ENCODE measurements at places on chromosomes 16 and 17. TPM values are rescaled to one million over a fixed set of nuclear protein-coding genes. Genes with fewer than 3 reads are reported as not detected.

Gene C1QBP
- total RNA-seq = 78.9 TPM

- H3K4me3 ChIP-seq = no peak overlapping the region
- H3K27me3 ChIP-seq = no peaks in the 10 kb centered on the region
- no peak for DNase-seq
- H3K27ac ChIP-seq = no peak overlapping the region
- no peaks in the 10 kb centered on the region for H3K4me1 ChIP-seq
Observed at GRCh38 chr16:74034862-74035261, 261.8 kb upstream of the PSMD7 start.

Gene GPR142
- total RNA-seq = not detected

GRCh38 chr16:64440421-64440831, 681.4 kb downstream of the CDH11 start:
- H3K4me1 ChIP-seq = no peaks in the 10 kb centered on the region
- H3K27ac ChIP-seq = no peak overlapping the region
- H3K4me3 ChIP-seq = no peak overlapping the region
- H3K36me3 ChIP-seq = no peaks in the 10 kb centered on the region
- no peaks in the 10 kb centered on the region for H3K27me3 ChIP-seq

Gene SMIM36
- total RNA-seq = not detected

Gene MNT
- 45.0 TPM for total RNA-seq

GRCh38 chr16:16934660-16935059, 536.1 kb downstream of the XYLT1 start:
- no peaks in the 10 kb centered on the region for H3K4me1 ChIP-seq
- no peaks in the 10 kb centered on the region for H3K27me3 ChIP-seq
- no peak for DNase-seq
- H3K4me3 ChIP-seq = no peak overlapping the region
- no peaks in the 10 kb centered on the region for H3K36me3 ChIP-seq
- H3K27ac ChIP-seq = no peak overlapping the region

Gene SLC6A2
- not detected for total RNA-seq

Gene IL21R
- total RNA-seq = 28.3 TPM

DNA sequence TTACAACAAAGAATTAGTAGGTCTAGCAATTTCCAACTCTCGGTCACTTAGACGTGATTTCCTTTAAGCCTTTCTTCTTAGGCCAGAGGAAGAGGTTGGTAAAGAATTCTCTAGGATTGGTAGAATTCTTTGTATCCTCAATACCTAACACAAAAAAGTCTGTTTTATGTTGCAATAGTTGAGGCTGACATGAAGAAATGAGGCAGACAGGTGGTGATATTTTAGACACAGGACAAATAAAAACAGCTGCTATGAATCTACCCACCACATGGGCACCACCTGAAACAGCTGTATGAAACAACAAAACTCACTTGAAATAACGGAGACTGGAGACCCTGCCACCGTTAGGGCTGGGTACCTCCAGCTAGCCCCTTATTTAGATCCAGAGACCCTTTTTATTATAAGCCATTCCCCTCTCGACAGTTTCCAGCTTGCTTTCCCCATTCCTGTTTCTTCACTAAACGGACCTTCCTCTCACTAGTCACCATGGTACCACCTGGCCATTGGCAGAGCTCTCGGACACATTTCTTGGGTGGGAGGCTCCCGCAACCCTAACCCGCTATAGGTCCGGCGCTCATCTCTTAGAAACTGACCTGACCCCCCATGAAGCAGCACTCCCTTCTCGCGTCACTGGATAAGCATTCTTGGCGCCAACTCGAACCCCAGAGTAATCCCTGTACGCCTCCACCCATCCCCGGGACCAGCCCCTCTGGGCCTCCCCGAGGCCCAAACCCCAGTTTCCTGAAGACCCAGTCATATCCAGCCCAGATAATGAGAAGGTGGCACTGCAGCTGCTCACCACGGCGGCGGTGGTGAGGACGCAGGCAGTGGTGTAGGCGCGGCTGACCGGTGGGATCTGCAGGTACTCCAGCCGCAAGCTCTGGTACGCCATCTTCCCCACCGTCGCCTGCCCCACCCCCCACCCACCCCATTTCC, at the start of gene DERL2:
Gene DERL2, minus strand, starts transcription at position 909 of the 936 bp plus-strand sequence. Its CDS starts 17 bp downstream, at position 892.
- H3K27ac ChIP-seq = peak within 1 kb of the TSS; percentile 95
- no peaks in the 10 kb centered on the region for H3K27me3 ChIP-seq
- H3K4me3 ChIP-seq = peak within 1 kb of the TSS; percentile 93

Gene PIK3R6
- total RNA-seq = 0.25 TPM

DNA sequence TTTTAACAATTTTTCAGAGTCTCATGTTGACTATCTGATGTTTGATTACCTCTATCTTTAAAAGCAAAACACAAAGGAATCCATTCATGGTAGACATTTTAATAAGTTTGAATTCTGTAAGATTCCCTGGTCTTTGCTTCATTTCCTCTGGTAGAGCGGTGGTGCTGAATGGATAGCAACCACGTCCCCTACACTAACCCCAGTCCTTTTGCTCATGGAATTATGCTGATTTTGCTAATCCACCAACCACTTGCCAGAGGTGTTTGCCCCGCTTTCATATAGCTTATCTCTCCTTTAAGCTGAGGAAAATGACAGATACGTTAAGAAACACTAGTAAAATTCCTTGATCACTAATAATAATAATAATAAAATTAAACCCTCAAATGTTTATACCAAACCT, 9.5 kb downstream of the KCNJ16 start:
- DNase-seq = no peak
- no peak overlapping the region for H3K4me3 ChIP-seq
- H3K4me1 ChIP-seq = no peaks in the 10 kb centered on the region
- H3K36me3 ChIP-seq = no peaks in the 10 kb centered on the region
- no peaks in the 10 kb centered on the region for H3K27me3 ChIP-seq

Gene TP53TG3C
- total RNA-seq = not detected

GRCh38 chr17:58427807-58428206, 10.5 kb upstream of the RNF43 start:
- no peaks in the 10 kb centered on the region for H3K36me3 ChIP-seq
- H3K4me3 ChIP-seq = no peak overlapping the region
- DNase-seq = no peak
- H3K27ac ChIP-seq = no peak overlapping the region
- no peaks in the 10 kb centered on the region for H3K4me1 ChIP-seq
- H3K27me3 ChIP-seq = no peaks in the 10 kb centered on the region

DNA sequence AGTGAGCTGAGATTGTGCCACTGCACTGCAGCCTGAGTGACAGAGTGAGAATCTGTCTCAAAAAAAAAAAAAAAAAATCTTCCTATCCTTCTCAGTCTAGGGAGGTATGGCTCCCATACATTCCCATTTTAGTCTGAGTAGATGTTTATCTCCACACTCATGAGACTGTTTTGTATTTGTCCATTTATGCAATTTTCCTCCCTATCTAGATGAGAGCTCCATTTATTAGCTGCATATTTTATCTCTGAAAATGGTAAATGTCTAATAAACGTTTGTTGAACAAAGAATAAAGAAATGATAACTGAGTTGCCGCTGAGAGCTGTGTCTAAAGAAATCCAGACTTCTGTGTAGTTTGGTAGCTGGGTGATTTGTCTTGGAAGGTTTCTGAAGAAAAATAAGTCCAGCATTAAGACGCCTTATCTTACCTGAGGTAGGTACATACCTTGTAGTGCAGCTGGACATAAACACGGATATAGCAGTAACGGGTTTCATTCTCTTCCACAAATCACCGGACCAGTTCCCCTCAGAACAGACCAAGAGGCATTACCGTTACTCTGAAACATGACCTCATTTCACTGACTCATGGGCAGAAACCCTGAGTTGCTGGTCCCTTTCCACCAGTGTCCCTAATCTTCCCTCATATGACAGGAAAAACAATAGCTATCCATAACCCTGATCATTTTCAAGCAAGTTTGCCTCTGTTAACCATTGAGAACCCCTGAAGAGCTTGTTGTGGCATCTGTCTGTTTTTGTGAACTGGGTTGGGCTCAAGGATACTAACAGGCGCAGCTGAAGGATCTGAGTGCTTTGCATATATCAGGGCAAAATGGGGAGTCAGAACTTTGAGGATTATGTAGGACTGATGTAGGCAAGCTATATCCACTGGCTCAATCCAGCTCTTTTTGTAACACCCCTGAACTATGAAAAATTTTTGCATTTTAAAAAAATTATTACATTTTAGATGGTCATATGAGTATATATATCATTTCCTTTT, 177.4 kb upstream of the XYLT1 start:
- no peak overlapping the region for H3K27ac ChIP-seq
- no peak overlapping the region for H3K4me3 ChIP-seq
- H3K36me3 ChIP-seq = no peaks in the 10 kb centered on the region

GRCh38 chr16:70590722-70591415, 55.5 kb upstream of the IL34 start:
- H3K27me3 ChIP-seq = no peaks in the 10 kb centered on the region
- no peak for DNase-seq
- H3K36me3 ChIP-seq = no peaks in the 10 kb centered on the region
- no peak overlapping the region for H3K27ac ChIP-seq
- H3K4me1 ChIP-seq = no peaks in the 10 kb centered on the region

Gene CARHSP1
- total RNA-seq = 39.3 TPM

Gene KRT38
- not detected for total RNA-seq

- no peak overlapping the region for H3K27ac ChIP-seq
- no peaks in the 10 kb centered on the region for H3K27me3 ChIP-seq
- DNase-seq = no peak
- H3K4me3 ChIP-seq = no peak overlapping the region
Observed at GRCh38 chr17:58321571-58322525, 6.7 kb downstream of the TSPOAP1 start.

Gene ZSCAN10
- 0.15 TPM for total RNA-seq

GRCh38 chr16:6947291-6947690, 385.4 kb upstream of the RBFOX1 start:
- H3K27ac ChIP-seq = no peak overlapping the region
- no peaks in the 10 kb centered on the region for H3K4me1 ChIP-seq
- no peaks in the 10 kb centered on the region for H3K27me3 ChIP-seq
- no peak for DNase-seq
- no peak overlapping the region for H3K4me3 ChIP-seq
